ENCODE measurements at places on chromosomes 16 and 17.

DNA sequence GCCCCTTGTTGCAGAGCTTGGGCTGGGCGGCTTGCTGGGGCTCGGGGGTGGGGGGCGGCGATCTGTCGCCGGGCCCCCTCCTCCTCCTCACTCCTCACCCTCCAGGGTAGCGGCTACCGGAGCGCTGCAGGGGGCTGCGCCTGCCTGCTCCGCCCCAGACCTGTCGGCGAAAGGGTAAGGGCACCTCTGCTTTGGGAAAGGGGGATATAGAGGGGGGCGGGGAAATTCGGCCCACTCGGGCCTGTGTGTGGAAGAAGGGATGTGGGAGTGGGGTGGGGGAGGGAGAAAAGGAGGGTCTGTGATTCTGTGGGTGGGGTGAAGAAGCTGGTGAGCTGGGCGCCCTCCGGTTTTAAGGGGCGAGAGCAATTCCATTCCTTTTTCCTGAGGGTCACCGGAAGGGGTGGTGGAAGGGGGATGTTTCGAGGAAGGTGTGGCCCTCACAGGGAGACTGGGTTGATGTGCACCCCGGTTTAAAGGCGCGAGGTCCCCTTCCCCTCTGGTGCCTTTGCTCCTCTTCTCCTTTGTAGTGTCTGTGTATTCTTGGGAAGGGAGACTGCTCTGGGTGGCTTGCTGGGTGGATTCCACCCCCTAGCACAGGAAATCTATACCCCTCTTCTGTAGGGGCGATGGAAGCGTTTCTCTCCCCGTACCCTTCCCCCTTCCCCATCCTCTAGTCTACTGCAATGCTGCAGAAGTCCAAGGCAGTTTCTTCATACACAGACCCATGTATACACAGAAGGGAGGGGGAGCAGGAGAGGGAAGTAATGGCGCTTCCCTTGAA, 878 bp downstream of the TAOK1 start:
- DNase-seq, result peak; percentile 6

DNA sequence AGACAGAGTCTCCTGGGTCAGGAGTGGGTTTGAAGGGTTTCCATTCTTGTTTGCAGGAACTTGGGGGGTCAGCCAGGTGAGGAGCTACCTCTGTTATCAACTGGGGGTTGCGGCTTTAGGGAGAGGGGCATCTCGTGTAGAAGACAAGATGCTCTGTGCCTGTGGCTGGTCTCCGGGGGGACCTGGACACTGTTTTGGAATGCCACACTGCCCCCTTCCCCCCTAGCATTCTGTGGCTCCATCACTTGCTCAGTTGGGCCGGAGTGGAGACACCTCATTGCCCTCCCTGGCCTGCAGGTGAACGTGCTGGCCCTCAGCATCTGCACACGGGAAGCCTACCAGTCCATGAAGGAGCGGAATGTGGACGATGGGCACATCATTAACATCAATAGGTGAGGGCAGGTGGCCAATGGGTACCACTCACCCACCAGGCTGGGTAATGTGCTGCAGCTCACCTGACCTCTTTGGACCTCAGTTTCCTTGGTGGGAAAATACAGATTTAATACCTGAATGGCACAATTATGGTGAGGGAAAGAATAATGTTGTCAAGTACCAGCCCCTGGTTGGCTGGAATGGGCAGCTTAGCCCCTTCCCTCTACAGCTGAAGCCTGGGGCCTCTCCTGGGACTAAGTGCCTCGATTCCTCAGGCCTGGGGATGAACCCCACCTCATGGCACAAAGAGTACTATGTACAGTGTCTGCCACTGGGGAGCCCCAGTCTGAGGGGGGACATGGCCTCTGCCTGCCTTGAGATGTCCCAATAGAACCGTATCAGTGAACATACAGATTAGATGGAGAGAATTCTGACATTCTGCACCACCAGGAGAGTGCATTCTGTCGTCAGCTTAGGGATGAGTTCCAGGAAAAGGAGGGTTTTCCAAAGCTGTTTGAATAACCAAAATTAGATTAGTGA, 3.3 kb upstream of the MRM1 start:
- no peak for DNase-seq

DNA sequence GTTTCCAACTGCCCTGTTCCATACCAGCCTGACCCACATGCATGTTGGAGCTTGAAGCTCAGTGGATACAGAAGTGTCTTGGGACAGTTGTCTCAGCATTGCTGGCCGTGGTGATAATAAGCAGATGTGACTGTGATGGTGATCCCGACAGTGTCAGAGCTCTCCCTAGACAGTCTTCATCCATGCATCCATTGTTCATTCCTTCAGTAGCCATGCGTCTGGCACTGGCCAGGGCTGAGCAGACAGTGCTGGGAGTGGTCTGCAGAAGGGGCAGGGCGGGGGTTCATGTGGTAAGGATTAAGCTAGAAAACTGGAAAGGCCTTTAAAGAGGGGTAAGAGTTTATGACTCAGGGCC, 68.1 kb downstream of the GNAO1 start:
- DNase-seq, result no peak

GRCh38 chr16:85970738-85971137, 71.8 kb downstream of the IRF8 start:
- DNase-seq, result no peak

GRCh38 chr17:78137392-78138203, 7.0 kb downstream of the TMC8 start:
- no peak for DNase-seq

- no peak for DNase-seq
These were observed 5.5 kb upstream of the MED11 start for GRCh38 chr17:4725646-4726310.

GRCh38 chr16:22346483-22346882, 27.9 kb downstream of the CDR2 start:
- no peak for DNase-seq
